ENCODE measurements at places on chromosomes 1 and 21.

DNA sequence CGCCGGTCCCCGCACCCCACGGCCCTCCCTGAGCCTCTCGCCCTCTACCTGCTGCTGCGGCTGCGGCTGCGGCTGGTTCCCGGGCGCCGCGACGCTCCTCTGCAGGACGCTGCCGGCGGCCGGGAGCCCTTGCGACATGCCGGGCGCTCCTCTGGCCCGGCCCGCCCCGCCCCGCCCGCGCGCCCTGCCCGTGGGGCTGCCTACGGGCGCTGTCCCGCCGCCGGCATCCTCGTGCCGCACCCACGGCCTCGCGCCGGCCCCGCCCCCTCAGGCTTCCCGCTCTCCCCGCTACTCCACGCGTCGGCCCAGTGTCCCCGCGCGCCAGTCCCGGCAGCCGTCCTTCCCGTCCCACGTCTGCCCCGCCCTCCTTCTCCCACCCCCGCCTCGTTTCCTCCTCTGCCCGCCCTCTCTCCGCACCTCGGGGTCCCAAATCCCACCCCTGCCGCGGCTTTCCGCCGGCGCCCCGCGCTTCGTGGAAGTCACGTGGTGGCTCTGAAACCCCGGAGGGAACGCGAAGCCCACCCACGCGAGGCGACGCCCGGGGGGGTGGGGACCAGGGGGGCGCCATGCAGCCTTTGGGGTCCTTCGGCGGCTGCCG, at the start of gene BATF3:
Gene BATF3, minus strand, starts transcription at position 216 of the 598 bp plus-strand sequence. Its CDS starts 78 bp downstream, at position 138.
- DNase-seq, result no peak

- DNase-seq, result peak; percentile 93
These were observed 814 bp upstream of the DYRK3 start for GRCh38 chr1:206634365-206635079.

DNA sequence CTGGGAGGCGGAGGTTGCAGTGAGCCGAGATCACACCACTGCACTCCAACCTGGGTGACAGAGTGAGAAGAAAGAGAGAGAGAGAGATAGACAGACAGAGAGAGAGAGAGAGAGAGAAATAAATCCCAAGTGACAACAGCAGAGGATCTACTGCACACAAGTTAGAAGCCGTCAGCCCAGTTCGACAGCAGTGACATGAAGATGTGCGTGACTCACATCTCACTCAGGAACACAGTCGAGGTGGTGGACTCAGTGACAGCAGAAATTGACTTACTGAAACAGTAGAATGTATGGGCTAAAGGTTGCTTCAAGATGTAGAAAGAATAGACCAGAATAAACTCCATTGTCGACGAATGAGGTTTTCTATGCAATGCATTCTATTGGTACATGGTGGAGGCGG, 77.0 kb upstream of the KRTAP19-8 start:
- DNase-seq, result no peak

GRCh38 chr1:34696230-34696629, 58.6 kb upstream of the GJB5 start:
- DNase-seq, result no peak

DNA sequence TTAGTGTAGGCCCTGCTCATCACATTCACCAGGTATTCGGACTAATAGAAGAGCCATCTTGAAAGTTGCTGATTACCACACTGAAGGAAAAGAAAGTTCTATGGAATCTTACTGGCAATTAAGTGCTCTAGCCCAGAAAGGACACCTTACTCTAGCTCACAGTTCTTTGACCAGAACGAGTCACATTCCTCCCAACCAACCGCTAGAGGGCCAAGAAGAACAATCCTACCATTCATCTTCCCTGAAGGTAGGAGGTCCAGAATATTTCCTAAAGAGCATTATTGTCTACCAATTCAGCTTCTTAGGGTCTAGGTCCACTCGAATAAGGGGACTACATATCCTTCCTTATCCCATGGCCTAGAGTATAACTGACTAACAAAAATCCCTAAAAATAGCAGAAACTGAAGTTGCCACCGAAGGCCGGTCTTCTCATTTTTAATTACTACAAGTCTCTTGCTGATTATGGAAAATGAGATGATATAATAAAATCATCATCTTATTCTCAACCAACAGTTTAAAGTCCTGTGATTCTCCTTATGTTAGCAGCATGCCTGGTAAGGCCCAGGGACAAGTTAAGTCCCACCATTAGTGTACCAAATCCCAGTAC, 2.7 kb upstream of the FMO1 start:
- DNase-seq, result peak; percentile 58

- DNase-seq, result peak; percentile 4
These were observed 34.7 kb upstream of the C1orf115 start for GRCh38 chr1:220655509-220655908.

DNA sequence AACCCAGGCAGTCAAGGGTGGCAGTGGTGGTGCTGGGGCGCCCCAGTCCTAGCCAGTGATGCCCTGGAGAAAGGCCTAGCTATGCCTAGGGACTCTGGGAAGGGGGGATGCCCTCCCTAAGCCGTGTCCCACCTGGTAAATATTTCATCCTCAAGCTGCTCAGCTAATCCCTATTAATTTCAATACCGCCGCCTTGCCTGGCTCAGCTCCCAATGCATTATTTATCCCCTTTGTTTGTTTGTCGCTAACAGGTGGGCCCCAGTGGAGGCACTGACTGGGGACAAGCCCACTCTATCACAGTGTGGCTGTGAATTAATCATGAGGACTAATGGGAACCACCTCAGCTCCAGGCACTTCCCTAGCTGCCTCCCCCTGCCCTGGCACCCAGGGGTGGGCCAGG, 22.5 kb downstream of the DMAP1 start:
- no peak for DNase-seq

DNA sequence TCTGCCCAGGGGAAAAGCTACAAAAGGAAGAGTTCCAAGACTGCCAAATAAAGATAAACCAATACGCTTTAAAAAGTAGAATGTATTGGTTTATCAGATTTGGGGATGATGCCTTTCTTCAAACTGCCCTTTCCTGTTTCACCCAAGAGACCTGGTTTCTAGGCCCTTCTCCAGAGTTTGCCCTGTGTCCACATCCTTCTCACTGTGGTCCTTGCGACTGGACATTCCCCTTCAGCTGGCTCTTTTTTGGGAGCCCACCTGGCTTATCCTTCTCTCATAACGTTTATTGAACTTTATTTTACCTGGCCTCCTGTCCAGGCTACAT, 490 bp upstream of the CZIB start:
- DNase-seq, result no peak

DNA sequence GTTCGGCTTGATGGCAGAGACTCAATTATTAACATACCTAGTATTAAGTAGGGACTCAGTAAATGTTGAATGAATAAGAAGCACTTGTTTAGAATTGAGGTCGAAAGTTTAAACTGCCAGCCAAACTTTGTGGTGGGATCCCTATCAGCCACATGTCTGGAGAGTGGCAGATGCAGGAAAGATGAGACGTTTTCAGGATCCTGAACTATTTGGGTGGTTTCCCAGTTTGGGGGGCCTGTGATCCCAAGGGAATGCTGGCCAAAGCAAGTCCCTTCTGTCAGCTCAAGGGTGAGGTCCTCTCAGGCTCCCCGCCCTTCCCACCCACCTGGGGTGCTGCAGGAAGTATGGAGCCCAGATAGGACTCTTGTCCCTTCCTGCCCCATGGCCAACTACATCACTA, 38.6 kb downstream of the KCNC4 start:
- no peak for DNase-seq

DNA sequence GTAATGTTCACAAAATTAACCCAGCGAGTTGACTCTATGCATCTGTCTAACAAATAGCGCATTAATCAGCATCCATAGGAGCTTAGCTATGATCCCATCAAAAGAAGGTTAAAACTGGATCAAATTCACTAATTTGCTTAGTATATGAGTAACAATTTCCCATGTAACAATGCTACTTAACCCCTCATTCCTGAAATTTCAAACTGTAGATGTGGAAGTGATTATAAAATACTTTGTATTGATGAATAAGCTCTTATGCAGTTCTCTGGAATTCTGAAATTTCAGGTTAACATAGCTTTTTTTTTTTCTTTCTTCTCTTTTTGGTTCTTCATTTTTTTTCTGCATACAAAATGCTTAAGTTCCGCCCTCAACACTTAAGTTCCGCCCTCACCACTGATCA, 1272.7 kb downstream of the KCNT2 start:
- DNase-seq, result no peak

GRCh38 chr1:94693029-94693428, 127.1 kb upstream of the SLC44A3 start:
- DNase-seq, result no peak

DNA sequence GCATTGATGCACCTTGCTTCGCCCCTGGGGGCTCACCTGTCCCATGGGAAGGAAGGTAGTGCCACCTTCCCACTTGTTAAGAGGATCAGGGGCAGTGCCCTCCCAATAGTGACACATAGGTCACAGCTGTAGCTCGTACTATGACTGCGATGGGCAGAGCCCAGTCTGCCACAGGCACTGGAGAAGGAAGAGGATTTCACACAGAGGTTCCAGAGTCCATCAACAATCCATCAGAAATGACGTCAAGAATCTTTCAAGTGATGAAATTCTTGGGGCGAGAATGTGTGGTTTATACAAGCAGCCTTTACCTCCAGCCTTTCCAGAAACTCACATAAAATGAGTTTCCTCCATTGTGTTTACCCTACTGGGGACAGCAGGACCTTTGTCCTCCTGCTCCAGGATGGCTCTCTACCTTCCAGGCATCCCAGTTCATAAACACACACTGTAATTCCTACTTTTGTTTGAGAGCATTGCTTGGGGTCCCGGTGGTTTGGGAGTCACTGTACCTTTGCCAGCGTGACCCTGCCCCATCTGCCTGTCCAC, 260.6 kb upstream of the VAMP3 start:
- no peak for DNase-seq

DNA sequence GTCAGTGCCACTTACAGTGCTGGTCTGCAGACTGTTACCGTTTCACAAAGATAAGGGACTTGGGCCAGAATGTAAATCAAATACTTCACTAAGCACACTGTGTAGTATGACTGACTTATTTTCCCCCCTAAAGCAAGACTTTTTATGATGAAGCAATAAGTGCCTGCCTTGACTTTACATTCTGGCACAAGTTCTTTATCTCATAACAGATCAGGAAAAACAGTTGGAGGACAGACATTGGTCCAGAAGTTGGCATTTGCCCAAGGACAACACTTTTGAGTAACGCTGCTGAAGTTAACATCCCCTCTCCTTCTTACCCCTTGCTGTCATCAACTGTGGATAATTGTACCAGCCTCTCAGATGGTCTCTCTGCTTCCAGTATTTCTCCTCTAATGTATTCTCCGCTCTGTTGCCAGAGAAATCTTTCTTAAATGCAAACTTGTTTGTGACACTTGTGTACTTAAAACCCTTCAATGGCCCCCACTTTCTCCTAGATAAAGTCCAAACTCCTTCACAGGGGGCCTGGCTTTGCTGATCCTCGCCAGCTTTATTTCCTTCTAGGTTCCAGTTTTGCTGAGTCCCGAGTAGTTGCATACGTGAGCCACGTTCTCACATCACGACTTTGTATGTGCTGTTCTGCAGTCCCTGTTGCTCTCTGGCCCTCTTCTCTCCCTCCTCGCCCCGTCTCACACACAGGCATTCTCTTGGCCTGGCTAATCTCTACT, 45.7 kb downstream of the S1PR1 start:
- no peak for DNase-seq

- DNase-seq, result no peak
These were observed 9.2 kb downstream of the GPR157 start for GRCh38 chr1:9119745-9120144.

- no peak for DNase-seq
These were observed 20.0 kb upstream of the ANGPTL7 start for GRCh38 chr1:11169202-11169601.

- peak; percentile 32 for DNase-seq
These were observed 207.7 kb downstream of the PTPRC start for GRCh38 chr1:198846556-198846955.

- DNase-seq, result no peak
These were observed 174.4 kb downstream of the PGBD5 start for GRCh38 chr1:230251644-230252191.

- no peak for DNase-seq
These were observed 6.2 kb downstream of the C1orf198 start for GRCh38 chr1:230861970-230862595.

DNA sequence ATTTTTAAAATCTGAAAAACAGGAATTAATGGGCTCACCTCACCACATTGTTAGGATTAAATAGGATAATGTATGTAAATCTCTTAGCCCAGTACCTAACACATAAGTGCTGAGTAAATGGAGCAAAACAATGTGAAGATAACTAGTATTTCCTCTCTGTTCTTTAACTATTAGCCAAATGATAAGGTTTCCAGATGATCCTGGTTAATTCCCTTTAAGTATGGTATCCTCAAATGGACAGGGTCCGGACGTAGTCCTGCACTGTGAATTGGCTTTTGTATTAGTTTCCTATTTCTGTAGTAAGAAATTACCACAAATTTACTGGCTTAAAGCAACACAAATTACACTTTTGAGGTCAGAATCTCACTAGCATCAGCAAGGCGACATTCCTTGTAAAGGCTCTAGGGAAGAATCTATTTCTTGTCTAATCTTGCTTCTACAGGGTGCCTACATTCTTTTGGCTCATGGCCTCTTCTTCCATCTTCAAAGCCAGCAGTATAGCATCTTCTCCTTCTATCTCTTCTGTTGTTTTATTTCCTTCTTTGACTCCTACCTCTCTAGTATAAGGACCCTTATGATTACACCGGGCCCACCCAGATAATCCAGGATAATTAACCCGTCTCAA, 17.1 kb downstream of the SCAF4 start:
- no peak for DNase-seq

DNA sequence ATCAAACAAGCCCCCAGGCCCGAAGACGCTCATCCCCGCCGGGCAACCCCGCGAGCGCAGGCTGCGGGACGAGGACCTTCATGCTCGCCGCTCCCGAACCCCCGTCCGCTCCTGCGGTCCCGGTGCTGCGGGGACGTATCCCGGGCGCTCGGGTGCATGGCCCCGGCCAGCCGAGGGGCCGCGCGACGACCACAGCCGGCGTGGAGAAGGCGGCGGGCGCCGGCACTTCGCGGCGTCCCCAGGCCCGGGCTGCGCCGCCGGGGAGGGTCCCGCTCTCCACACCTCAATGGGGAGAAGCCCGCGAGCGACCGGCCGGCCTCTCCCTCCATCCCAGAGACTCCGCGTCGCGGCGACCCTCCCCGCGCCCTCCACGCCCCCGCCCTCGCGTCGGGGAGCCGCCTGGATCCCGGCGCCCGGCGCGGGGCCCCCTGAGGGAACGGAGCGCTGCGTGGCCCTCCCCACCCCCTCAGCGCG, 401 bp downstream of the ERRFI1 start:
- DNase-seq, result no peak
